ENCODE measurements at places on chromosomes 1 and 21.

DNA sequence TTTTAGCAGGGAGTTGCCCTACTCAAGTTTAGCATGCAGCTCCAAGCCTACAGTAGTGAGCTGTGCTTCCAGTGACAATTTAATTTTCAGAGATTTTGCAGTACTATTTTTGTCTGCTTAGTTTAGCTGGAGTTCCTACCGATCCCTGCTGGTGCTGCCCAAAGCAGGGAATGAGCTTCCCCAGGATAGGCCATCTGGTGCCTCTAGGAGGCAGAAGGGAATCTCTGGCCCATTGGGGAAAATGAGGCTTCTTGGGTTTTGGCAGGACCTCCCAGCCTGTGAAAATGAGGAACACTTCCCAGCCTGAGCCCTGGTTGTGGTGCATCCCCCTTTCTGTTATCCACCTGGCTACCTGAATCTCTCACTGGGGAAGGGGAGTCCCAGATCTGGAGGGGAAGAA lies 149.2 kb downstream of the RASAL2 start:
- DNase-seq = no peak

- no peak for DNase-seq
Measured at GRCh38 chr1:185627171-185627570, 107.0 kb upstream of the HMCN1 start.

DNA sequence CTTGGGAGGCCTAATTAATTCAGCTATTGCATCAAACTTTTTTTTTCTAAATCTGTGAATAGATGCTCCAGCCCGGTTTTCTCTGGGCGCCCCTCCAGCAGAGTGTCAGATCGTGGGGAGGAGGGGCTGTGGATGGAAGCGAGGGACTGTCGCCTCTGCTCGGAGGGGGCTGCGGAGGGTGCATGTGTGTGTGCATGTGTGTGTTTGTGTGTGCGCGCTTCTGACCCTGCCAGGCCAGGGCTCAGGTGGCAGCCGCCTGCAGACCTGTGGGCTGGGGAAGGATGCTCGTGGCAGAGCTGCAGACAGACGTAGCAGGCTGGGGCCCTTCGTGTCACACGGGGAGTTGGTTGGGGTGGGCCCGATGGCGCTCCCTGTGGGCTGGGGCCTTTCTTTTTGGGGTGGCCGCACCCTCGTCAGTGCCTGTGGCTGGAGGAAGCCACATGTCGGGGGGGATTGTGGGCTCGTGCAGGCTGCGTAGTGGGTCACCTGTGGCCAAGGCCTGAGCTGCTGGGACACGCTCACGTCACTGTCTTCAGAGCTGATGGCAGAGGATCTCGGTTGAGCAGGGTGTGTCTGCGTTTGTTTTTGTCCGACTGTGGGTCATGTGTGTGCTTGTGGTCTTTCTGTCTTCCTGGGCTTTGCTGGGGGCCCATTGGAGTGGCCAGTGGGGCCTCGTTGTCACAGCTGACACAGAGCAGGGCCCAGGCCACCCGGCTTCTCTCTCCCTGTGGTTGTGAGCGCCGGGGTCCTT lies 2.8 kb downstream of the SKI start:
- DNase-seq = no peak

DNA sequence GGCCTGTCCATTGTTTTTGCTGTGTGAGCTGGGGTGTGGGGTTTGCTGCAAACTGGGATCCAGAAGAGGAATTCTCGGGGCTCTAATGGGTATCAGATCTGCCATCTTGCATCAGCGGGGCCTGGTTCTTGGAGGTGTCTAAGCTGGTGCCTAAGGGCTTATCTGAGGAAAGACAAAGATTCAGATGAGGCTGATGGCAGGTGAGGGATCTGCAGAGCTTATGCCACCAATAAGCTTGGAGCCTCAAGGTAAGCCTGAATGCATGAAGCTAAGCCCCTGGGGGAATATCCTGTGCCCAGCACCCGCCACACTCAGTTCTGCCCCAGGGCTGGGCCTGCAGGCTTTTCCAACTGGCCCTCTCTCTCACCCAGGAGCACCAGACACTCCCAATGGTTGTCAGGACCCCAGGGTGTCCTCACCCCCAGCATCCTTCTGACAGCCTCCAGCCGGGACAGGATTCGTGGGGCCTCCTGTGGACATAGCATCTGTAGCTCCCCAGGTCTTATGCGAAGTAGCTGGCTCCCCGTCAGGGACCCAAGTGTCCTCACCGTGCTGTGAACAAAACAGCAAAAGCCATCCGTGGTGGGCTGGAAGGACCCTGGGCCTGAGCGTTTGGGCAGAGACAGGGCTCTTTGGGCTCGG lies 9.5 kb upstream of the GSTM3 start:
- DNase-seq = no peak

- DNase-seq = no peak
Measured at GRCh38 chr1:193841857-193842256, 655.4 kb upstream of the B3GALT2 start.

Data from hypothalamus (tissue), 51 donors.